ENCODE measurements at places on chromosomes 6 and 20.

DNA sequence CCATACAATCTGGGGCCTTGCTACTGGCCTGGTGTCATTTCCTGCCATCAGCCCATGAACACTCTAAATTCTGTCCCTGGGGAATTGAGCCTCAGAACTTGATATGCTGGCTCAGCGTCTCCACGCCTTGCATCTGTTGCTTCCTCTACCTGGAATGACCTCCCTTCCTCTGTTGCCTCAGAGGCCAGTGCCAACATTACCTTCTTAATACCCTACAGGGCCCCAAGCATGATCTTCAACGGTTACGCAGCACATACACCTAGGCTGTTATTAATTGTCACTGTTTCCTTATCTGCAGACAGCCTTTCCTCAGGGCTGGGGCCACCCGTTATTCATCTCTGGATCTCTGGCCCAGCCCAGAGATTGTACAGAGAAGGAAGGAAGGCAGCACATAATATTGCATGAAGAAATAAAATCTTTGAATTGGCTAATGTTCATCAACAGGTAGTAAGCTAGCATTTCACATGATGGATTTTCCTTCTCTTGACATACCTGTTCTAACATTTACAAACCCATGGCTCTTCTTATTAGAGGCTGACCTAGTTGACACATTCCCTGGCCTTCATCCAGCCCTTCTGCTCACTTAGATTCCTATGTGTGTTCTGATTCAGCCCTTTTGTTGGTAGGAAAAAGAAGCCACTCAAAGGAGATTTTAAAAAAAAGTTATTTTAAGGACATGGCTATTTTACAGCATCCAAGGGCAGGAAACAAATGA is 8.4 kb upstream of the RNF182 start:
- DNase-seq, result no peak

DNA sequence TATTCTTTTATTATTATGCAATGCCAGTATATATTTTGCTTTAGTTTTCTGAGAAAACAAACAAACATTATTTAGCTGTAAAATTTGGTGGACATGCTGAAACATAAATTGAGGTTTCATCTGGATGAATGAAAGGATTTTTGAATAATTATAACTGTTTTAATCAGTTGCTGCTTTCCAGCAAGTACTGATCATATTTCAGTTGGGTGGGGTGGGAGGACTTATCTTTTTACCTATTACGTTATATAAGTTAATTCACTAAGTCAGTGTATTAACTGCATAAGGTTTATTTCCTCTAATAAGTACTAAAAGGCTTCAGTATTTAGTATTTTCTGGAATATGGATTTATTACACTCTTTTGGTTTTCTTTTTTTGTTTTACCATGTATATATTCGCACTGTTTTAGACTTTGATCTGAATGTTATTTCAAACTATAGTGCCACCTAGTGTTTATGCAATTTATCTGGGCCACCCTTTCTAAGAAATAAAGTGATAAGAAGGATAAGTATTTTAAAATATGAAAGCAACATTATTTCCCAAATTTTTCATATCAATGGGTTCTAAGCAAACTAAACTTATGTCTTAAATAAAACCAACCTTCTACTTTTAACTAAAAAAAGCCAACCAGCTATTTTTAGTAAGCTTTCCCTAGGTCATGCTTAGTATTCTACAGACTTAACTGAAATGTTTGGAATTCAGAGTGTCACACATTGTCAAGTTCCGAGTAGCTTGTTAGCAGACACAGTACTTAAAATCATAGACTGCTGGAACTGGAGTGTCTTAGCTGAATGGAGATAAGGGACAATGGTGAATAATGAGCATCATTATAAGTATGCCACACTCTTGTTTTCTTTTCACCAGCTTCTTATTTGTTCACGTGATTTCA is 105.4 kb upstream of the MCHR2 start:
- DNase-seq, result peak; percentile 19

DNA sequence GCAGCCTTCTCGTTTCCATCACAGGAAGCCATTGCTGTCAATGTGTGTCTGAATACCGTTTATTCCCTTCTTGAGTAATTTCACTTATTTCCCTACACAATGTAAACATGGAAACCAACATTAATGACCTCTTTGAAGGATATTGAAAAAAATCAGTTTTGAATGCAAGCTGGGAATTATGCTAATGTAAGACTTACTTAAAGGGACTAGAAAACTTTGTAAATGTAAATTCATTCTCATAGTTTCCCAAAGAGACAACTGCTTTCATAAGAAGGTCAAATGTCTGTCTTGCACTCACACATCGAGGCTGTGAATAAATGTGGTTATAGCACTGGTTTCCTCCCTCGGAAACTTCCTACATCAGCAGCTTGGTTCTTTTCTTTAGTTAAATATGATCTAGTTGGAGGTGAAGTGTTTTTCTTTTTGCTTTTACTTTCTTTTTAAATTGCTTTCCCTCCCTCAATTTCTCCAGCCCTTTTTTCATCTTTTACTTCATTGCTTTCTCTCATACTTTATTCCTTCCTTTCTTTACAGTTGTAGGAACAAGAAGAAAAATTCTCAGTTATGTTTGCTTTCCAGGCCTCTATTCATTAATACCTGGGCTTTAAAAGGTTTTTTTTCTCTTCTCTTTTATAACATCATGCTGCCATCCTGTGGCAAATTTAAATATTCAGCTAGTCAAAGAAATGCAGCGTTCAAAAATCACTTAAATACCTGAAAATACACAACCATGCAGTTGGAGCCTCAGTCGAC is 108.3 kb downstream of the TNFAIP3 start:
- DNase-seq, result peak; percentile 75

DNA sequence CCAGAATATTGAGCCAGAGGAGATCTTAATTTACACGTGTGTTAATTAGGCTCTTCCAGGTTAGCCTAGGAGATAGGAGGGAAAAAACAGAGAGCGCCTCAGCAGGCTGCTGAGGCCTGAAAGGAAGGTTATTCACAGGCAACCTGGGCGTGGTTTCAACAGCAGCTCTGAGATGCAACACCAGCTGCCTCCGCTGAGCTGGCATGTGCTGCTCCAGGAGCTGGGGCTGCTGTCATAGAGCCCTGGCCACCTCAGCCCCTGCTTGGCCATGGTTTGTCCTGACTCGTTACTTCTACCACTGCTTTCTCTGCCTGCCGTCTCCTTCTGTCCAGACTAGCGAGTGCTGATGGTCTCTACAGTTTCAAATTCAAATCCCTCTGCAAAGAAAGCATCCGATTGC is 32.4 kb upstream of the RPP40 start:
- DNase-seq, result no peak

DNA sequence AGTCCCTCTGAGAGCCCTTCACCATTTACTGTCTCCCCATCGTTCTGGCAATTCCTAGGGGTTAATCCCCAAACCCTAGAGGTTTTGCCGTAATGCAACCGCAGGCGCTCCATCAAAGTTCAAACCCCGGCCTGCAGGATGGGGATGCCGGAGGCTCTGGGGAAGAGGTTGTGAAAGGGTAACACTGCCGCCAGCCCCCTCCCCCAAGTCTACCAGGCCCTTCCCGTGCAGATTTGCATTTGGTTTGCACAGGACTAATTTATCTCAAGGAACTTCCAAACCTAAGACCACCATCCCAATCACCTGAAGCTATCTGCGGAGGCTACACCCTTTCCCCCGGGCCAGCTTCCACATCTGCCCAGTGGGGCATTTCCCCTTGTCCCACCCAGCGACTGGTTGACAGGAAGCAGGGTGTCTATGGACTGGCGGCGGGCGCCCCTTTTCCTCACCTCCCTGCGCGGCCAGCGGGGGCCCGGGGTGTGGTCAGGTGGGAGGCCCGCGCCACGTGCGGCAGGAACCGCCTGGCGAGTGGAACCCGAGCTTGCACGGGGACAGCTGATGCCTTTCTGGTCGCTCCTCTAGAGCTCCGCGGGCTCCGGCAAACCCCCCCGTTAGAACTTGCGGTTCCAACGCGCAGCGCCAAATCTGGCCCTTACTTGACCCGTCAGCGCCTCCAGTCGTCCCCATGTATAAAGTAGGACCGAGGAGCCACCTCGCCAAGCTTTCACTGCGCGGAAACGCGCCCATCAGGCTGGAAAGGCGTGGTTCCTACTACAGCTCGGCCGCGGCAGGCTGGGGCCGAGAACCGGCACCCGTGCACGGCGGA is 9.4 kb upstream of the SLC4A11 start:
- DNase-seq, result peak; percentile 13

- DNase-seq, result no peak
These were observed 69.6 kb downstream of the JAG1 start for GRCh38 chr20:10603971-10604864.

DNA sequence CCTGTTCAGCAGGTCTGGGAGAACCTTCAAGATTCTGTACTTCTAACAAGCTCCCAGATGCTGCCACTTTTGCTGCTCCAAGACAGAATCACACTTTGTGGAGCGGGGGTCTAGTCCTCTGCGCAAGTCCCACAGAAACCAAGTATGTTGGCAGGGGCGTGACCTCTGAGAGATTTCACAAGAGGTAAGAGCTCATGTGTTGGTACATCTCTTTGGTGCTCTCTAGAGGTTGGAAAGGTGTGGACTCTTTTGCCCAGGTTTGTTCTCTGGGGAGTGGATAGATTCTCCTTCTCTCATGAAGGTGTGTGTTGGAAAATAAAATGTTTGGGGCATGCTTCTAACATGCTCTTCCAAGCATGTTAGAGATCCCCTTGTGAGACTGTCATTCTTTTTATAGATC is 340.9 kb upstream of the IRAK1BP1 start:
- DNase-seq, result no peak

DNA sequence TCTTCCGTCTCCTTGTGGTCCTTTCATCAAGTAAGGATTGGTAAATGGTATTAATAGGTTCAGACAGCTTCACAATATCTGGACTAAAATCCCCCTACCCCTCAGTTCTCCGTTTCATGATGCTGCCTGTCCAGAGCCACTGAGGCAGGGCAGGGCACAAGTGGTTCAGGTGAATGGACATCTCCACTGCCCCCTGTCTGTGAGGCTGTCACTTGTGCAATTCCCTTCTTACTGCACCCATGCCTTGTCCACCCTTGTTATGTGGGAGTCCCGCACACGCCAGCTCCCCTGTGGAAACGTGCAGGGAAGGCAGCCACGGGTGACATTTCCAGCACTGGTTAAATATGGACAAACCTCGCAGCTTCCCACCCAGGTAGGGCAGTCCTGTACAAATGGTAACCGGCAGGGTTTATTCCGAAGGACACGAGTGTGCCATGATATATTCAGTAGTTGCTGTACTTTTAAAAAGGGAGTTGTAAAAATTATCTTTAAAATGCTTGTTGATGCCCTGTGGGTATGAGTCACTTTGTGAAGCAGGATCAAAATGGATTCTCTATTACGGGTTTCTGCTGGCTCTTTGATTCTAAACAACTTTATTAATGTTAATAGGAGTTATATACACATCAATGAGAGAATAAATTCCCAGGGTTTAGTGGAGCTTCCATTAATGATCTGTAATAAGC is 73.5 kb downstream of the FYN start:
- DNase-seq, result no peak

- DNase-seq, result no peak
These were observed 166.0 kb downstream of the RALGAPA2 start for GRCh38 chr20:20546402-20546801.

DNA sequence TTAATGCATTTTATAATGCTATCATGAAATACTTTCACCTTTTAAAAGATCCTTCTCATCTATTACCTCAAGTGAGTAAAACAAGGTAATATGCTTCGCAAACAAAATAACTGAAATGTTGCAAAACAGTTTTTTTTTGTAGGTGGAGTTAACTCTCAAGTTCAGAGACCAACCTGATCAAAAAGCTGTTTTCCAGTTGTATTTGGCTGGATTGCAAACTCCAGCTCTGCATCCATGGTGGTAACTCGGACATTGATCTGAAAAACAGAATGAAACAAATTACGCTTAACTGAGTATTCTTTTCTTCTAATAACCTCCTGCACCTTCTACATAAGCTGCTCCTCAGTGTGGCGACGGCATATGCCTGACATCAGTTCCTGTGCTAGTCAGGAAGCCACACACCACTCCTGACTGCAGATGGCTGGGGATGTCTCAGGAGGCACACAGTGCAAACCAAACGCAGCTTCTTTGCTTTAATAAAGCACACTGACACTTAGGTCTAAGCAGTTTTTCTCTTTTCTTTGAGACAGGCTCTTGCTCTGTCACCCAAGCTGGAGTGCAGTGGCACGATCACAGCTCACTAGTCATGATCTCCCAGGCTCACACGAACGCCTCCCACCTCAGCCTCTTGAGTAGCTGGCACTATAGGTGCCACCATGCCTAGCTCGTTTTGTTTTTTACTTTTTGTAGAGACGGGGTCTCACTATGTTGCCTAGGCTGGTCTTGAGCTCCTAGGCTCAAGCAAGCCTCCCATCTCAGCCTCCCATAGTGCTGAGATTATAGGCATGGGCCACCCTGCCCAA is 29.9 kb downstream of the EZR start:
- DNase-seq, result peak; percentile 79

GRCh38 chr20:46920114-46920513 is 25.5 kb downstream of the EYA2 start:
- DNase-seq, result no peak

GRCh38 chr20:48600470-48600945 is 227.3 kb downstream of the PREX1 start:
- DNase-seq, result no peak

DNA sequence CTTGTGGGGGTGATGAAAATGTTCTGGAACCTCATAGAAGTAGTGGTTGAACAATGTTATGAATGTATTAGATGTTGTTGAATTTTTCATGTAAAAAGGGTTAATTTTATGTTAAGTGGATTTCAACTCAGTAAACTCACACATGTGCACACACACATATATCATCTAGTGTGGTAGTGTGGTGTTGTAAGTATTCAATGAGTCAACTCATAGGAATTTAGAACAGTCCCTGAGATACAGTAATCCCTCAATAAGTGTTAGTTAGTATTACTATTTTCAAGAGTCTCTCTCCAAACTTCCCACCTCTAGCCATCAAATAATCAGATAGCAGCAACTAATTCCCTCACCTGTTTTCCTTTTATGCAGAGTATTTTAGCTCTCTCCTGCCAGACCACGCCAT is 563.1 kb upstream of the JARID2 start:
- no peak for DNase-seq

DNA sequence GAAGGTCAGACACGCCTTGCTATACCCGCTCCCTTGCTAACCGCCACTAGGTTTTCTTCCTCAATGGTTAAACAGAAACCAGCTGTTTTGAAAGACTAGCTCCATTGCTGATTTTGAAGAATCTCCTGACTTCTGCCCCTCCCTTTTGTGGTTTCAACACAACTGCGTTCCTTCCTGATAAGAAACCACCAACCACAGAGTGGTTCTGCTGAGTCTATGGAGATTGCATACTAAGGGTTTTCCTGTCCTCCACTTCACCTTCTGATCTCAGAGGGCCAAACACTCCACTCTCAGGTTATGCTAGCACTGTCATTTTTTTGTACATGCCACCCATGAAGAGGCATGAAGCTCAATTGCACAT is 207.9 kb downstream of the MYLK4 start:
- peak; percentile 69 for DNase-seq

DNA sequence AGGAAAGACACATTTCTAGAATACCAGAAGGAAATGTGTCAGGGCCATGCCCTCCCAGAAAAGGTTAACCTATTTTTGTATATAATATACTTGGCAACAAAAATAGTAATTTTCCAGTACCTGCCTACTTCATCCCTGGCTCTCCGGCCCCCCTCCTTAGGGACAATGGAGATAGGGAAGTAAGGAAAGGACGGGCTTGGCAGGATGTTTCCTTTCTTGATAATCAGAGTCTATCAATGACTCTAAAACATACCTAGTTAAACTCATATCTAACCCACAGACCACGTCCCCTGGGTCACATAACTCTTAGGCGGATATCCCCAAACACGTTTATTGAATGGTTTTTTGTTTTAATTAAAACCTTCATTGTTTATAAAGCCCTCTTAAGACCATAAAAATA is 11.8 kb downstream of the UQCC2 start:
- no peak for DNase-seq

- DNase-seq, result no peak
These were observed 111.6 kb downstream of the GMDS start for GRCh38 chr6:2133716-2134310.

Measured in CD4-positive, alpha-beta T cell treated with Interleukin-17A for 1 hour (primary cell).